Stimulated activated CD4-positive, alpha-beta T cell treated with anti-CD3 and anti-CD28 coated beads, Interleukin-2, amount 100 ng/mL, for 24 hours (primary cell): ENCODE measurements at places on chromosomes 7 and 10.

DNA sequence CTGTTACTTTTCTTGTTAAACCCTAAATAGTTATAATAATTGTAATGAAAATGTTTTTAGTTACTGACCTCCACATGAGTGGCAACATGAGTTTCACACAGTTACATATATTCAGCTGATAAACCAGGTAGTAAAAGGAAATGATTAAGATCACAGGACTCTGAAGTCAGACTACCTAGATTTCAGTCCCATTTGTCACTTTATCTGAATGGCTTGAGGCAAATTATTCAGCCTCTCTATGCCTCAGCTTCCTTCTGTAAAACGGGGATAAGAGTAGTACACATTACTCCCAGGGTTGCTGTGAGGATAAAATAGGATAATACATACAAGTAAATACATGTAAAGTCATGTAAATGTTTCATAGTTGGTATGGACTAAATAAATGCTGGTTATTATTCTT is 254.3 kb upstream of the LRRTM3 start:
- no peak for DNase-seq

GRCh38 chr7:115128154-115128553 is 206.3 kb downstream of the MDFIC start:
- DNase-seq: no peak

- no peak for DNase-seq
These were observed 595 bp upstream of the SUMF2 start for GRCh38 chr7:56063500-56063881.

GRCh38 chr10:35336084-35336831 is at the start of gene CCNY:
CCNY (plus strand) TSS chr10:35336509; CDS start chr10:35337054, 545 bp downstream.
- peak; percentile 85 for DNase-seq

- no peak for DNase-seq
These were observed 361.6 kb upstream of the GRM3 start for GRCh38 chr7:86282014-86282682.

- no peak for DNase-seq
These were observed 274.8 kb downstream of the PTPRN2 start for GRCh38 chr7:158312789-158313188.
